ENCODE measurements at places on chromosomes 7 and 10.

- DNase-seq = no peak
Observed at GRCh38 chr10:92886334-92886961, 38.1 kb downstream of the EXOC6 start.

GRCh38 chr10:127973791-127974311, 66.9 kb downstream of the PTPRE start:
- no peak for DNase-seq

GRCh38 chr10:59575269-59575668, 134.4 kb downstream of the SLC16A9 start:
- DNase-seq = no peak

GRCh38 chr10:128140425-128140824, 14.2 kb upstream of the MKI67 start:
- DNase-seq = no peak

- DNase-seq = peak; percentile 8
Observed at GRCh38 chr10:23441251-23441650, 2.4 kb downstream of the OTUD1 start.

DNA sequence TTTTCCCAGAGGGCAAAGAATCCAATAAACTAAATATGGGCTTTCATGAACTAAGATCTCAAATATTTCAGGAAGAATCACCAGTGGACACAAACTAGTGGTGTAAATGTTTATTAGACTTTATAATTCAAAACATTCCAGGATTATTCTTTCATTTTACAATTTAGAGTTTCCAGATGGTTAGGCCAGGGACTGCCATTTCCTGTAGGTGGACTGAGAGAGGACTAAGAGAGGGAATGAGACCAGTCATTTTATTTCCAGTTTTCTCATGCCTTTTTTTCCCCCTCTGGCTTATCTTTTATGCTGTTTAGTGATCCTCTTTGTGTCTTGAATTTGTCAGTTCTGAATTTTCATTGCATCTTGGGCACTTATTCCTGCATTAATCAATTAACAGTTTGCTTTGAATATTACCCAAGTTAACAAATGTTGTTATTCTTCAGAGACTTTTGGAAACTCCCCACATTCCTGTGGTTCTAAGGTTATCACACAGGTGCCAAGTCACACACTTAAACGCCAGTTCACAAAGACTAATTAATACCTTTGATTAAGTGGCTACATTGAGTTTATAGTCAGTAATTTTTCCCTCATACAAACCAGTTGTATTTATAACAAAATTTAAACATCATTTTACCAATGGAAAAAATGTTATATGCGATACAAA, 12.3 kb downstream of the CISD1 start:
- DNase-seq = no peak

DNA sequence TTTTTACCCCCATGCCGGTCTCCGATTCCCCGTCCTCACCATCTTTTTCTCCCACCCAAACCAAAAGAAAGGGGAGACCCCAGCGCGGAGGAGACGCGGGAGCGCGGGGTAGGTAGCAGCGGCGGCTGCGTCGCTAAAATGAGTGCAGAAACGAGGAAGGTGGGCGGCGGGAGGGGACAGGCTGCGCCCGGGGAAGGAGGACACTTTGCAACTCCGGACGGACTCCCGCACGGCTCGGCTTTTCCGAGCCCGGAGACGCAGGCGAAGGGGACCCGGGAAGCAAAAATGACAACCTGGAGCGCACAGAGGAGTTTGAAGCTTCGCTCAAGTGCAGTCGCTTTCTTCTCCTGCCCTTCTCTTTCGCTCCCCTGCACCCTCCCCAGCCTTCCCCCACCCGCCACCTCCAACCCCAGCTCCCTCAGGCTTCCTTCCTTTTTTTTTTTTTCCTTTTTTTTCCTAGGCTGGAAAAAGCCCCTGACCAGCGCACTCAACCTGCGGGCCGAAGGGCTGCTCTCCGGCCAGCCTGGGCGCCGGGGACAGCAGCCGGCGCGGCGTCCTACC, 453 bp downstream of the SFMBT2 start:
- DNase-seq = no peak

DNA sequence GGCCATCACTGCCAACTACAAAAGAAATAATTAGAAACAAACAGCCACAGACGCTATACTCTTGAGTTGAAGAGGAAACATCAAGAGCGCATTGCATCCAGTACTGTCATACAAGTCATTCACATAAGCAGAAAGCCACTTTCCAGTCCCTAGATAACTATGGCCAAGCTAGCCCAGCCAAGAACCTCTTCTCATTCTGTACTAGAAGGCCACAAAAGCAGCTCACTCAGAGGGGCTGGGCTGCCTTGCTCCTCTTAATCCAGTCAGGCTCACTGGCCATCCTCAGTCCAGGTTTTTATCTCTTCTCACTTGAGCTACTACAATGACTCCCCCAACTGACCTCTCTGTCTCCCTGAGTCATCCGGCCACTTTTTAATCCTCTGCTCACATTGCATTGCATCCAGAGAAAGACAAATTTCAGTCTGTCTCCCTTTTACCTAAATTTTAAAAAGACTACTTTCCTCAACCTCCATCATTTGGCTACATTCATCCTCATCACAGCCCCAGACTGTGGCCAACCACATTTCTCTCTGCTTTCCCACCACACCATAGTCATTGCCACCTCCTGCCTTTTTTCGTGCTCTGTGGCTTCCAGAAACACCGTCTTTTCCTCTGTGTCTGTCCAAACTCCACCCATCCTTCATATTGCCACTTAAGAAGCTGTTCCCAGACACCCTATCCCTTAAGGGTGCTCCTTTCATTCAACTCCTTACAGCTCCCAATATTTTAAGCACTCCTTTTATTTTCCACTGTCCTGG, 25.0 kb downstream of the PPP1R3C start:
- DNase-seq = peak; percentile 16

GRCh38 chr10:1476455-1476803, 260.9 kb downstream of the ADARB2 start:
- no peak for DNase-seq

GRCh38 chr7:47663213-47663612, 81.3 kb upstream of the TNS3 start:
- DNase-seq = no peak

- peak; percentile 68 for DNase-seq
Observed at GRCh38 chr10:25797888-25798429, 136.1 kb upstream of the MYO3A start.

DNA sequence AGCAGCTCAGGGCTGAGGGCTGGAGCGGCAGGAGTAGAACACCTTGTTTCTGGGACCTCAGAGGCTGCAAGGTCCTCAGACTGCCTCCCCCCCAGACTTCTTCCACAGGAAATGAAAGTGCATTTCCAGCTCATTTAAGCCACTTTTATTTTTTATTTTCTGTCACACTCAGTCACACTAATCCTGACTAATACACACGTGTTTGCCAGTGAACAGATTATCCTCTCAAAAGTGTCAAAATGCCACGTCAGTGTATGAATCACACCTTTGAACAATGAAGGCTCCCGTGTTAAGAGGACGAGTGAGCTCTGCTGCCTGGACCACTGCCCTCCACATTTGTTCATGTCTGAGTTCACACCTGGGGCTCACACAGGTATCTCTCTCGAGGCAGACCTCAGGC, 488.5 kb downstream of the DNAJB6 start:
- no peak for DNase-seq

DNA sequence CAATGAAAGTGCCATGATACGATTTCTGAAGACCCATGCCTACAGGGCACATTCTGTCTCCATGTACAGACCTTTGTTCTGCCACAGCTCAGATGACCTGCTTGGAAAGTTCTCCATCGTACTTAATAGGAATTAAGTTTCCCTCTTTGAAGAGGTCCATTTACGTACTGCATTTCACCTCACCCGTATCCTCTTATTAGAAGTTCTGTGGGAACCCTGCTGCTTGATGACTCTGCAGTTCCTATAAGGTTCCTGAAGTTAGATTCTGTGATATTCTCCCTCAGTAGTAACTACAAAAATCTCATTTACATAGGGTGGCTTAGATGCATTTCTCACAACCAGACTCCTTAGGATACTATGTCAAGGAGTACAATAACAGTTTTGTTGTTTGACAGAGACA, 50.9 kb downstream of the MINDY3 start:
- DNase-seq = no peak

GRCh38 chr10:38127812-38128211, 33.7 kb downstream of the ZNF37A start:
- DNase-seq = no peak

- no peak for DNase-seq
Observed at GRCh38 chr7:1359681-1360485, 99.4 kb downstream of the MICALL2 start.

- no peak for DNase-seq
Observed at GRCh38 chr10:110852255-110852896, 19.4 kb upstream of the PDCD4 start.

DNA sequence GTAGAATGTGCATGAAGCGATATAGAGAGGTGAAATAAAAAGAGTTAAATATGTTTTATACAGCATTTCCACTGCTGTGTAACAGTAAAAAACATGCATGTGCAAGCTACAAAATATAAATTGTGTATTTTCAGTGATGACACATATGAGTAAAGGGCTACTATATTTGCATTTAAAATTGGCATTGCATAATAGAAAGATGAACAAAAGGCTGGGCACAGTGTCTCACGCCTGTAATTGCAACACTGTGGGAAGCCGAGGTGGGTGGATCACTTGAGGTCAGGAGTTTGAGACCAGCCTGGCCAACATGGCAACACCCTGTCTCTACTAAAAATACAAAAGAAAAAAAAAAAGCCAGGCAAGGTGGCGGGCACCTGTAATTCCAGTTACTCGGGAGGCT, 79.8 kb upstream of the CCDC71L start:
- DNase-seq = no peak

GRCh38 chr10:28094121-28094520, 95.2 kb upstream of the ODAD2 start:
- DNase-seq = no peak

- peak; percentile 73 for DNase-seq
Observed at GRCh38 chr7:134365341-134366054, 48.8 kb upstream of the SLC35B4 start.

DNA sequence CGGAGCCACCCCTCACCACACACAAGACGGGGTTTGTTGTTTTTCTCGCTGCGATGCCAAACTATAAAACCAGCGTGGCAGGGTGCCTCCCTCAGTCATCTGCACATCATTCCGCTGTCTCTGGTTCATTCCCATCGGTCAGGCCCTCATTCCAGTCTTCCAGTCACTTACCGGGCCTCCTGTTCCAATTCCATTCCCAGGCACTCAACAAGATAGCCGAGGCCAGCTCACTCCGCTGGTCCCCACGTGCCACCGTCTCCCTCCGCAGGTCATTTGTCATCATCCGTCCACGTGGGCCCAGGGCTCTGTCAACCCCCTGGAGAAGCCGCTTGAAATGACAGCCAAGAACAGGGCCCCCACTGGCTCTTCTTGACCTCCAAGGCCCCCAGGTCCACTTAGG, 6.1 kb upstream of the TMEM184A start:
- DNase-seq = no peak

- no peak for DNase-seq
Observed at GRCh38 chr7:75850235-75850634, 28.6 kb upstream of the RHBDD2 start.

- no peak for DNase-seq
Observed at GRCh38 chr10:76113952-76114351, 682.5 kb downstream of the LRMDA start.

DNA sequence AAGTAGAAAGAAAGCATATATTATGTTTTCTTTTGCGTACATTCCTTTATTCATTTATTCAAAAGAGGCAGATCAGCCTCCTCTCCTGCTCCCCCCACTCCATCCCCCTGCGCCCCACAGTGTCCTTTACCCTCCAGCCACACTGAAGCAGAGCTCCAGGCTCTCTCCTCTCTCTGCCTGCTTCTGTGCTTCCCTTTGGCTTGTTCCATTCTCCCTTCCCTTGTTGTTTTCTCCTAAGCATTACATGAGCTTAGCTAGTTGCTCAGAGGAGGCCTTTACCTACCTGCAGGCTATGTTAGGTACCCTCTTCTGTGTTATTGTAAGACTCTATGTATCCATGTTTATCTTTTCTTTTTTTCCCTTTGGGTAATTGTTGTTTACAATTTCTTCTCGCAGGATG, 27.4 kb downstream of the CNNM2 start:
- DNase-seq = no peak

GRCh38 chr10:20065814-20066213, 249.6 kb downstream of the PLXDC2 start:
- no peak for DNase-seq

GRCh38 chr7:29835718-29836117, 29.4 kb downstream of the WIPF3 start:
- no peak for DNase-seq

- DNase-seq = no peak
Observed at GRCh38 chr7:91634485-91635177, 245.9 kb downstream of the MTERF1 start.

DNA sequence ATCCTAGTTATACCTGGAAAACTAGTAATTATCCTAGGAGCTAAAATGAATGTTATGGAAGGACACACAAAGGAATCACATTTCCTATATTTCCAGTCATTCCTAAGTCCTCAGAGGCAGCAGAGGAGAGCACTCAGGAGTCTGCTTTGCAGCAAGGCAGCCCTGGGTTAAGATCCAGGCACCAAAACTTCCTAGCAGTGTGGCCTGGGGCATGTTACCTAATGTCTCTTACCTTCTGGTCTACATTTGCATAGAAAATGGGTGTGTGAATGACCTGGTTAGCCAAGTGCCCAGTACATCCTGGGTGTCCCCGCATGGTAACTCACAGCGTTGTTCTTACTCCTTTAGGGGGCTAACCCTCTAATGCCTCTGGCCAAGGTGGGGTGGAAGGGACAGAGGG, 135.9 kb downstream of the TAX1BP1 start:
- no peak for DNase-seq

DNA sequence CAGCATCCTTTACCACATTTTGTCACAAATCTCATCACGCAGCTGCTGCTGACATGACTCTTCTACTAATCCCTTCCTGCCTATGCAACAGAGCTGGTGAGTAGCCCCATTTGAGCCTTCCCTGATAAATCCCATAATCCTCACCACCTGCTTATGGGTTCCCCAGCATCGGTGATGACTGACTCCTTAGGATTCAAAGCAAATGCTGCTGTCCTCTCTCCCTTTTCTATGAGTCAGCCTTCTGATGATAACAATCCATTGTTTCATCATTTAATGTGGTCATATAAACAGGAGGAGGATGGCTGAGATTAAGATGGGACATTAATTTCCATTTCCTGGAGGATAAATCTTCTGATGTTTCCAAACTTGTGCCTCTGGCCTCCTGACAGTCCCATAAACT, 73.4 kb downstream of the SORCS1 start:
- no peak for DNase-seq

DNA sequence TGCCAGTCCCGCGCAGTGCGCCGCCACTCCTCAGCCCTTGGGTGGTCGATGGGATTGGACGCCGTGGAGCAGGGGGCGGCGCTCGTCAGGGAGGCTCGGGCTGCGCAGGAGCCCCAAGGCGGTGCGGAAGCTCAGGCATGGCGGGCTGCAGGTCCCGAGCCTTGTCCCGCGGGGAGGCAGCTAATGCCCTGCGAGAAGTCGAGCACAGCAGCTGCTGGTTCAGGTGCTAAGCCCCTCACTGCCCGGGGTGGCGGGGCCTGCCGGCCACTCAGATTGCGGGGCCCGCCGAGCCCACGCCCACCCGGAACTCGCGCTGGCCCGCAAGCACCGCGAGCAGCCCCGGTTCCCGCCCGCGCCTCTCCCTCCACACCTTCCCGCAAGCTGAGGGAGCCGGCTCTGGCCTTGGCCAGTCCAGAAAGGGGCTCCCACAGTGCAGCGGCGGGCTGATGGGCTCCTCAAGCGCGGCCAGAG, 14.4 kb upstream of the WASL start:
- no peak for DNase-seq

GRCh38 chr10:13989616-13990015, 341.1 kb downstream of the FRMD4A start:
- peak; percentile 45 for DNase-seq
